ENCODE measurements at places on chromosomes 7 and 10.

GRCh38 chr7:65971021-65971420 lies 11.0 kb downstream of the GUSB start:
- peak; percentile 26 for DNase-seq

DNA sequence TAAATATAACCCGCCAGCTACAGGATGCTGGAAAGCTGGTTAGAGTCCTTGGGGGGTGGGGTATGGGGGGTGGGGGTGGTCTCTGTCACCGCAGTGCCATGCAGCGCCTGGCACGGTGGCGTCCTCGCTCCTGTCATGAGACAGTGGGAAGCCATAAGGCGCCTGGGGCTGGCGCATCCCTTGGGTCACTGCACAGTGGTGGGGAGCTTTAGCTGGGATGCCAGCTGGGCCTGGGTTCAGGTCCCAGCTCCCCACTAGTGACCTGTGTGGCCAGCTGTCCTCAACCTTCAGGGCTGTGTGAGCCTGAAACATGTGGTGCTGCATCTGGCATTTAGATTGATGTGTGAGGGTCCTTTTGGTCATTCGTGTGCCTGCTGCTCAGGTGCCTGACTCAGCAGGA lies 93.9 kb downstream of the BMS1 start:
- DNase-seq = no peak

- DNase-seq = peak; percentile 82
Measured at GRCh38 chr10:110568055-110568735, 700 bp downstream of the SMC3 start.

DNA sequence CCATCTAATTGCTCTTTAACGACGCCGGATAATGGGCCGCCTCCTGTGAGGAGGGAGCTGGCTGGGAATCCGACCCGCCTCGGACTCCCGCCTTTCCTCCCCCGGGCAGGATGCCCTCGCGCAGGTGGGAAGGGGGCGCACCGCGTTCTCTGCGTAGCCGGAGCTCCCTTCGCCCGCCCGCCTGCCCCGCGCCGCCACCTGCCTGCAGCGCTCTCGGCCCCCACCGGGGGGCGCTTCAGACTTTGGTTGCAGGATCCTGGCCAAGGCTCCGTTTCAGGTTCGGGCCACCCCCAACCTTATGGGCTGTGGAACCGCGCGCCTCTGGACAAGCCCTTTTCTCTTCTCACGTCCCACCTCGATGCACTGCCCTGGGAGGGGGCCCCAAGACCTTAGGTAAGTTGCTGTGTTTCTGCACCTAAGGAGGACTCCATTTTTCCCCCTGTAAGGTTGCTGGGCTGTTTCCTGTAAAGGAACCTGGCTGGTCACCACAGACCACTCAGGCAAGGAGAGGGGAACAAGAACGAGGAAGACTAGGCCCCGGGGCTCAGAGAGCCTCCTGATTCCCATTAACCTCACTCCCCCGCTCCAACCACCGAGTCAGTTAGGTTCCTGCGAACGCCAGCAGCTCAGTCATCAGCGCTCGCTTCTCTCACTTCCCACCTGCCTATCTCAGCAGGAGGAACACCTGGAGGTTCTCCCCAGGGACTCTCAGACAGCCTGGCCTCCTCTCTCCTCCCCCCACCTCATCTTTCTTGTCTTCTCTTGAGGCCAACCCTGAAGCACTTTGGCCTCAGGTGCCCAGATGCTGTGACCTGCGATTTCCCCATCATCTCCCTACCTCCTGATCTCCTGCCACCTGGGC lies 11.3 kb upstream of the KAZALD1 start:
- DNase-seq = peak; percentile 90

GRCh38 chr7:31028417-31028992 lies 23.6 kb upstream of the ADCYAP1R1 start:
- DNase-seq = no peak

DNA sequence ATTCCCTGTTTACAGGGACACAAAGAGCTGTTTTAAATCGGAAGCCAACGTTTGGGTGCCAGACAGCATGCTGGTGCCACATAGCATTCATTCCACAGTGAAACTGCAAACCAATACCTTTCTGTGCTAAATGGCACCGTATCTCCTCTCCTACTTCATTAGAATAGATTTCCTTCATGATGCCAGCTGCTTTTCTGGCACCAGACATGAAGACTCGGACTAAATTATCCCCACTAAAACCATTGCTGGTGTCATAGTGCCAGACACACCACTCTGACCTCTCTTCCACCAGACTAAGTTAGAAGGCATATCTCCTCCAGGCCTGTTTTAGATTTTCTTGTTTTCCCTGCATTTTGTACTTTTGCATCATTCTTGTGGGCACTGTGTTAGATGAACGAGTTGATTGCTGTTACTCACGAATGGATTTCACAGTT lies 155.1 kb downstream of the ETV1 start:
- DNase-seq = no peak

DNA sequence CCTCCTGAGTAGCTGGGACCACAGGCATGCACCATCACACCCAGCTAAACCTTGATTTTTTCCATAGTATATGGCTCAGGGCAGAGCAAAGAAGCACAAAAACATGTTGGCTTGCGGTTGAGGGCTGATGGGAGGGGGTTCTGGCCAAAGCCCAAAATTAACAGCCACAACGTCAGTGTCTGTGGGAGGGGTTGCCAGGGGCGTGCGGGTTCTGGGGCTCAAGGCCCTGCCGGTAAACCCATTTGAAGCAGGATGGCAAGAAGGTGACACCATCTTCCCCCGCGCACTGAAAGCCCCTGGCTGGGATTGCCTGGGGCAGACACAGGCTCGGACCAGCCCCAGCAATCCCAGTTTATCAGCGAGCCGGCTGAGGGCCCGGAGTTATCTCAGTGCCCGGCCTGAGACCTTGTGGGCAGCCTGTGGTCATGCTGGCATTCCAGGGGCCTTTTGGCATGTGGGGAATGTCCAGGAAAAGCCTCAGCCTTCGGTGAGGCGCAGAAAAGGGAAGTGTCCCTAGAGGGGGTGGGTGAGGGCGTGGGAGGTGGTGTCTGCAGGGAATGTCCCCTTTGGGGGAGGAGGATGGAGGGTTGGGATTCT lies 167.7 kb upstream of the TNRC18 start:
- DNase-seq = no peak

GRCh38 chr7:106057962-106058927 lies 53.9 kb downstream of the SYPL1 start:
- DNase-seq = no peak

GRCh38 chr10:101145750-101146391 lies 14.8 kb downstream of the TLX1 start:
- no peak for DNase-seq

DNA sequence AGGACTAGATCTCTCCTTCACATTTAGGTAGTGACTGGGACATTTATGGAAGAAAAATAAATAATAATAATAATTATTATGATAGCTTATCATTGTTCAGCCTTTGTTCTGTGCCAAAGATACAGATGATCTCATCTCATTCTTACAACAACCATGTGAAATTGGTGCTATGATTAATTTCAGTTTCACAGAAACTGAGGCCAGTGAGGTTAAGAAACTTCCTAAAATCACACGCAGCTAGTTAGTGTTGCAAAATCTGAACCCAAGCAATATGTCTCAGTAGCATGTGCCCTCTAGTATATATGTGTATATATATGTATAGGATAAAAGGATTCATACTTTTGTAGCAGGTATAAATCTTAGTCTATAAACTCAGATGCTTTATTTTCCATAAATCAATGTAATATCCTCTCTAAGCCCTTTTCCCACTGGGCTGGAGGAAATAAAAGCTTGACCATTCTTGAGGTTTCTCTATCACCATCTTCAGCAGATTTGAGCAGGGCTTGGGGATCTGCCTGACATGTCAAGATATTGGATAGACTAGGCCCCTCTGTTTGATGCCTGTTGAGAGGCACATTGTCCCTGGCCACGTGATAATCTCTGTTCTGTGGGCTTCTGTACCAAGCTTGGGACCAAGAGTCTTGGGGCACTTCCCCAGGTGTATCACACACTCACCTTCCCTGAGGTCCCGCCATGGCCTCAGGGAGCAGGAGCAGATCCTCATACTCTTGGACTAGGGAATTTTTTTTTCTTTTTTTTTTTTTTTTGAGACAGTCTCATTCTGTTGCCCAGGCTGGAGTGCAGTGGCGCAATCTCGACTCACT lies 172.6 kb upstream of the NRP1 start:
- DNase-seq = no peak

GRCh38 chr10:124287791-124288190 lies 130.9 kb downstream of the OAT start:
- DNase-seq = peak; percentile 35

DNA sequence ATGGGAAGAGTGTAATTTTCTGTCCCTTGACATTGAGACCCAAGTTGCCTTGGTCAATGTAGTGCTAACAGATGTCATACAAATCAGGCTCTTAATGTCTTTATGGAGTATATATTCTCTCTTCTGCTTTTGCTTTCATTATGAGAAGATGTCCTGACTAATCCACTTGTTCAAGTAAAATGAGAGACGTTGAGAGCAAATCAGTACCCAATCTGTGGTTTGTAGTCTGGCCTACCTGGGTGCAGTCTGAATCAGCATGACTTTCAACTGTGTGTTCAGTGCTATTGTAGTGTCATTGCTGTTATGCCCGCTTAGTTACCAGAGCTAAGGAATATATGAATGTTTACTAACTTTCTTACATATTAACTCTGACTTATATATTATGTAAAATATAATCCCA lies 612.4 kb downstream of the ANKRD7 start:
- no peak for DNase-seq

DNA sequence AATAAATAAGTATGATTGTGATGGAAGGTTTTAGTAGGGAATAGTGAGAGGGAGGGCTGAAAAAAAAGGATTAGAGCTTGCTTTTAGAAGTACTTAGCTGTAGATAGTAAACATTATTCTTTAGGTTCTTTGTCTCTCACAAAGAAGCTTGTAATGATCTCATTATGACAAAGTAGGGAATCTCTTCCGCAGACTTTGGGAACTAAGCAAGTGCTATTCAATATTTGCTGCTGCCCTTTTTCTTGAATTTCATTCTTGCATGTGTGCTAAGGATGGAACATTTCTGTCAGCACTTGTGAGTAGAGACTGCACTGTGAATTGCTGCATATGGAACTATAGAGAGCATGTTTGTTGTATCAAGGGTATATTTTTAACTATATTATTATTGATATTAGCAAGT lies 173.4 kb downstream of the ST7 start:
- DNase-seq = no peak

DNA sequence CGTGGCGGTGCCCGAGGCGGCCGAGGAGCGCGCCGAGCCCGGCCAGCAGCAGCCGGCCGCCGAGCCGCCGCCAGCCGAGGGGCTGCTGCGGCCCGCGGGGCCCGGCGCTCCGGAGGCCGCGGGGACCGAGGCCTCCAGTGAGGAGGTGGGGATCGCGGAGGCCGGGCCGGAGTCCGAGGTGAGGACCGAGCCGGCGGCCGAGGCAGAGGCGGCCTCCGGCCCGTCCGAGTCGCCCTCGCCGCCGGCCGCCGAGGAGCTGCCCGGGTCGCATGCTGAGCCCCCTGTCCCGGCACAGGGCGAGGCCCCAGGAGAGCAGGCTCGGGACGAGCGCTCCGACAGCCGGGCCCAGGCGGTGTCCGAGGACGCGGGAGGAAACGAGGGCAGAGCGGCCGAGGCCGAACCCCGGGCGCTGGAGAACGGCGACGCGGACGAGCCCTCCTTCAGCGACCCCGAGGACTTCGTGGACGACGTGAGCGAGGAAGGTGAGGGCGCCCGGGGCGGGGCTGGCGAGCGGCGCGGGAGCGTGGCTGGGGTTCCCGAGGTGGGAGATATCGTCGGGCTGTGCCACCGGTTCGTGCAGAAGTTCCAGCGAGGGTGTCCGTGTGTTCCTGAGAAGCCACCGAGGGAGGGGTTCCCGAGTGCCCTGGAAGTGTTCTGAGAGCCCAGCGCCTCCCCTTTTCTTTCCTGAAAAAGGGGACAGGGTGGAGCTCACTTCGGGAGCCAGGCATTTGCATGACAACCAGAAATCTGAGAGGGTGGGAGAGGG lies 495 bp downstream of the EIF3B start:
- no peak for DNase-seq

DNA sequence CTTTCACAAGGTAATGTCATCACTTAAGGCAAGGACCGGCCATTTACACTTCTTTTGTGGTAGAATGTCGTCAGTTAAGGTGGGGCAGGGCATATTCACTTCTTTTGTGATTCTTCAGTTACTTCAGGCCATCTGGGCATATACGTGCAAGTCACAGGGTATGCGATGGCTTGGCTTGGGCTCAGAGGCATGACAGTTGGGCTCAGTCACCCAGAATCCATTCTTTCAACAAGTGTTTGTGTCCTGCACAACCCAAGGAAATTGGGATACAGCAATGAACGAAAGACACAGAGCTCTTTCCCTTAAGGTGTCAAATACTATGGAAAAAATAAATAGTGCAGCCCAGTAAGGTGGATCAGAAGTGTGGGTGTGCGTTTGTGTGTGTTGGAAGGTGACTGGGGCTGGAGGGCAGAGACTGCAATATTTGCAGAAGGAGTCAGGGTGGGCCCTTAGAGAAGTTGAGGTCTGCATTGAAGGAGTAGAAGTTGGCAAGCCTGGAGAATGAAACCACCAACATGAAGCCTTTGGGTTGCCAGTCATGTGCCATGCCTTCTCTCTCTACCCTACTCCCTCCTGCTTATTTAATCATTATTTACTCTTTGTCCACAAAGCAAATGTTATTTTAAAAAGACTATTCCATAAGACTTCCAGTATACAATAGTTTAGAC lies 222.8 kb upstream of the PRKCQ start:
- no peak for DNase-seq

DNA sequence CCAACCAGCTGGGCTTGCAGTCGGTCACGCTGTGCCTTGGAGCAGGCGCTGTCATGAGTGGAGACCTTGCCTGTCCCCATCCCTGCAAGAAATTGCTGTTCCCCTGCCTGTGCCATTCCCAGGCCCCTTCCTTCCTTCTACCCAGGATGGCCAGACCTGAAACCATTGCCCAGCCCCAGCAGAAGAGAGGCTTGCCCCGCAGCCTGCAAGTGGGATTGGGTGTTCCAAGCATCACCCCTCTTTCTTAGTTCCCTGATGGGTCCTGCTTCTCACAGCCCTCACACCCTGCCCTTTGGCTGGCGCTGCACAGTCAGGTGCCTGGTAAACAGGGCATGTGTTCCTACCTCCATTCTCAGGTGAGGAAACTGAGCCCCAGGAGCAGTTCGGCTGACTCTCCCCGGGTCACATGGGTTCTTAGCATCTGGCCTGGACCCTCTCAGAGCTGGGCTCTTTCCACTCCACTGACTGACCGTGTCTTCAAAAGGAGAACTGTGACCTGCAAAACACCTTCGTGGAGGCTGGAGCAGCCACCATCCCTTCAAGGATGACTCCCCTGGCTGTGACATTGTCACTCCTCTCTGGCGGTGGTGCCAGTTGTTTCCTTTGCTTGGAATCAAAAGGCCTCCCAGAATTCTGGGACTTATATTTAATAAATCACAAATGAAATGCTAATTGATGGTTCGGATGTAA lies 41.9 kb upstream of the PDCD4 start:
- no peak for DNase-seq

DNA sequence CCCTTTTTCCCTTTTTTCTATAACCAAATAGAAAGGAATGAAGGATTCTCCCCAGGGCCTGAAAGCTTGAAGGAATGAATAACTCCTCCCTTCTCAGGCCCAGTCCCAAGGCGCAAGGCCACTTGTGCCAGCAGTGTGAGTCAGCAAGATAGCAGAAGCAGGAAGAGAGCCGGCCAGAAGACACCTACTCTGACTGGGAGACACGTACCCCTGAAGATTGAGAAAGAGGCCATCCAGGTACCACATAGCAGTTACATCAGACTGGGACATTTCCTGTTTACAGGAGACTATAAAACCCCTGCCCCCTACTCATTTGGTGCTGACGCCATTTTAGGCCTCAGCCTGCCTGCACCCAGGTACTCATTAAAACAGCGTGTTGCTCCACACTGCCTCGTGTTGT lies 65.5 kb downstream of the LRRC17 start:
- peak; percentile 83 for DNase-seq

- peak; percentile 91 for DNase-seq
Measured at GRCh38 chr10:5944389-5945189, 32.8 kb downstream of the IL15RA start.

GRCh38 chr10:67299761-67300160 lies 373.9 kb downstream of the LRRTM3 start:
- no peak for DNase-seq

All from posterior vena cava (tissue), 2 donors.